ENCODE measurements at places on chromosomes 11 and 22.
A peak's percentile ranks its signal among the peaks of the same experiment; 100 is the strongest.

- no peak for DNase-seq
These were observed 65.1 kb downstream of the ZNRF3 start for GRCh38 chr22:28948424-28948823.

GRCh38 chr22:34645375-34645774 lies 420.6 kb upstream of the ISX start:
- no peak for DNase-seq

DNA sequence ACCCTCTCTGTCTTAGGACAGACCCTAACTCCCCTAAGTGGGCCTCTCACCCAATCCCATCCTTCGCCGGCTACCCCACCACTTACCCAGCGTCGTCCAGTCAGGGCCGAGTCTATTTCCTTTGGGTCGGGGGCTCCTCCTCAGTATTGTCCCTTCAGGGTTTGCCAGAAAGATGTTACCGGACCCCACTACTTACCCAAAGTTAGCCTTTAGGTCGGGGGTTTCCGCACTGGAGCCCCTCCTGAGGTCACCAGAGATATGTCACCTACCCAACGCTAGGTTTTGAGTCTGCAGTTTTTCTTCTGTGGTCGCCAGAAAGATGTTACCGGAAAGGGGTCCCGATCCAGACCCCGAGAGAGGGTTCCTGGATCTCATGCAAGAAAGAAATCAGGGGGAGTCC lies 17.9 kb upstream of the B4GALNT4 start:
- DNase-seq = peak; percentile 57

GRCh38 chr22:21020802-21021429 lies 6.0 kb downstream of the P2RX6 start:
- no peak for DNase-seq

- no peak for DNase-seq
These were observed 56.9 kb downstream of the KREMEN1 start for GRCh38 chr22:29129808-29130140.

DNA sequence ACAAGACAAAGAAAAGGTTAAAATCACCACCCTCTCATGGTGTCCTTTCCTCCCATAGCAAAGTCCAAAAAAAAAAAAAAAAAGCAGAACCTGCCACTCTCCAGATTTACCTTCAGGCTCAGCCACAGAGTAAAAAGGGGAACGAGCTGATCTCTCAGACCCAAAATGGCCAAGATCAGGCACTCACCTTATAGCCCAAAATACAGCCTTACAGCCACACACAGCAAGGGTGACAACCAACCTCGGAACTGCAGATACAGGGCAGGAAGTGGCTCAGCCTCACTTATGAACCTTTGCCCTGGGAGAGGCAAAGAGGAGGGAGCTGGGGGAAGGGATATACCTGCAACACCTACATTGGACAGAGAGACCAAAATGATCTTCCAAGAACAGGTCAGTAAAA lies 4.5 kb downstream of the FHIP1B start:
- no peak for DNase-seq

DNA sequence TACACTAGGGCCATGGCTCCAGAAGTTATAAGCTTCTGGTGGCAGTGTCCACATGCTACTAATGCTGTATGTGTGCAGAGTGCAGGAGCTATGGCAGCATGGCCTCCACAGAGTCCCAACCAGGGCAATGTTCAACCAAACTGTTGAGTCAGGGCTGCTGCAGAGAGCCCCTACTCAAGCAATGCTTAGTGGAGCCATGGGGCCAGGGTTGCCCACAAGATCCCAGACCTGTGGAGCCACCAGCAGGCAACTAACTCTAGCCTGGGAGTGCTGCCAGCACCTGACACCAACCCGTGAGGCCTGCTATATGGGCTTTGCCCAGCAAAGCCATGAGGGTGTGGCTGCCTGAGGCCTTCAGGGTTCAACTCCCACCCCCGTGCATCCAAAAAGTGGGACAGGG lies 655.2 kb downstream of the TBC1D22A start:
- peak; percentile 24 for DNase-seq

- DNase-seq = no peak
These were observed 72.9 kb downstream of the CTTN start for GRCh38 chr11:70471254-70471653.

GRCh38 chr11:15141381-15141780 lies 26.7 kb downstream of the INSC start:
- no peak for DNase-seq

DNA sequence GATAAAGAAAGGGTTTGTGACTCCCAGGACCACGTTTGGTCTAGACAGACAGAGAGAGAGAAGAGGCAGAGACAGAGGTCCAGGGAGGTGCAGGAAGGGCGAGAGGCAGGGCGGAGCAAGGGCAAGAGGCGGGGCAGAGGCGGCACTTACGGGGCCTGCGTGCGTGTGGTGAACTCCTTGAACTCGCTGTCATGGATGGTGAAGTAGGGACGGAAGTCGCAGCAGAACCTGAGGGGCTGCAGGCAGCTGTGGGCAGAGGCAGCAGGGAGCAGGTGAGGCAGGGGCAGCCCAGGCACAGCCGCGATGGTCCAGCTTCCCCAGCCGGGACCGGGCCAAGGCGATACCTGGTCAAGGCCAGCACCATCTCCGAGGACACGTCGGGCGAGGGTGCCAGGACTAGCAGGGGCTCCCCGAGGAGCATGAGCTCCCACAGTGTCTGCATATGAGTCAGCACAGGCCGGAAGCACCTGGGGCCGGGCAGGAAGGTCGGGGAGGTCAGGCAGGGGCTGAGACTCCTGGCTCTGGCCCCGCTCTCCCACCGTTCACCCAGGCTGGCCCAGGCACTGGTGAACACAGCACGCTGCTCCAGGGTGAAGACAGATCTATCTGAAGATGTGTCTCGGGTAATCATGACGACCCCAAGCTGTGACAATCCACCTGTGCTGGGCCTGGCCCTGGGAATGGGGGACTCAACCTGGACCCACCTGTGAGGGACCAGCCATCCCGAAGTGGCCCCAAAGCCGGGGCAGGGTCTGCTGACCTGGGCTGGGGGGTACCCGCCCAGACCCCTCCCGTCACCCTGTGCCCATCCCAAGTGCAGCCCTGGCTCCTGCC lies 7.2 kb upstream of the PLXNB2 start:
- DNase-seq = peak; percentile 88

DNA sequence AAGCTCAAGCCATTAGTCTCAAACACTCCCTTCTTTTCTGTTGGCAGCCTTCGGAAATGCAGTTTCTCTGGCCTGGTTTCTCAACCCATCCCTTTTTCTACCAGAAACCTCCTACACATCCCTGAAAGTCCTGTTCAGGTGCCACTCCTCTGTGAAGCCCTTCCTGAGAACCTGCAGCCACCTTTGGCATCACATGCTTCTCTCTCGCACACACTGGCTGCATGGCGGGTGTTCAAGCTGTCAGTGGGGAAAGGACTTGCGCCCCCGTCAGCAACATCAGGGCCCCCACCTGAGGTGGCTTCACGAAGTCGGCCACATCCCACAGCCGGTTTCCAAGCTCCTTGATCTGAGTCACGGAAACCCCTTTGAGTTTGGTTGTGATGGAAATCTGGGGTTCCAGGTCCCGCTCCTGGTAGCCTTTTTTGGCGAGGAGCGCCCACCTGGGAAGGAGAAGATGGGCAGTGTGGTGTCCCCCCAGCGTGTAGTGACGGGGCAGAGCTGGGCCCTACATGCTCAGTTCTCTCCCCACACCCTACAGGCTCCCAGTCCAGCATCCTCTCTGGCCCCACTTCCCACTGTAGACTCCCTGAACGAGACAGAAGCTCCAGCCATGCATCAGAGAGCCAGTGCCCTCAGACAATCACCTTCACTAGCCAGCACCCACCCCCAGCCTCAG lies 1.7 kb upstream of the LRRC74B start:
- no peak for DNase-seq

DNA sequence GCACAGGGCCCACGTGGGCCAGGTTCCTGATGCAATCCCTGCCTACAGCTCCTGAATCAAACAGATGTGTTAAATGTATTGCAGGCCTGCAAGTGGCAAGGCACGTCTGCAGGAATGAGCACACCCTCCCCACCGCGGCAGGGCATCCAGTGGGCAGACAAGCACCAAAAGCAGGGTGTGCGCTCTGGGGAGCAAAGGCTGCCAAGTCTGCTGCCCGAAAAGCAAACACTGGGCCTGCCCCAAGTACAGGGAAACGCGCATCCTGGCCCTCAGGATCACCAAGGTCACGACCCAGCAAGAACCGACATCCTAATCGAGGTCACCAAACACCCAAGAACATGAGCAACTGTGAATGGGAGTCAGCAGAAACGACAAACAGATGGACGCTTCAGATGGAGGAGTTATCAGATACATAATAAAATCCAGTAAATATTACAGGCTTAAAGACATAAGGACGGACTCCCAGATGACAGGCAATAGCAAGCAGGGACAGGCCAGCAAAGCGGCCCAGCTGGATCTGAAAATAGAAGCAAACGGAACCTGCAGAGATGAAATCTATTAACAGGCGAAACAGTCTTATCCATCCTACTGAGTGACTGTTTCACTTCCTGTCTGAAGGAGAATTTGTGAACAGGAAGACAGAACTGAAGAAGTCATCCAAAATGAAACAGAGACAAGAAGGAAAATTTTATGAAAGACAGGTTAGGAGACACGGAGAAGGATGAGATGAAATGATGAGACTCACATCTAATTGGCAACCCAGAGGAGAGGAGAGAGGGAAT lies 26.7 kb downstream of the CARS1 start:
- no peak for DNase-seq

DNA sequence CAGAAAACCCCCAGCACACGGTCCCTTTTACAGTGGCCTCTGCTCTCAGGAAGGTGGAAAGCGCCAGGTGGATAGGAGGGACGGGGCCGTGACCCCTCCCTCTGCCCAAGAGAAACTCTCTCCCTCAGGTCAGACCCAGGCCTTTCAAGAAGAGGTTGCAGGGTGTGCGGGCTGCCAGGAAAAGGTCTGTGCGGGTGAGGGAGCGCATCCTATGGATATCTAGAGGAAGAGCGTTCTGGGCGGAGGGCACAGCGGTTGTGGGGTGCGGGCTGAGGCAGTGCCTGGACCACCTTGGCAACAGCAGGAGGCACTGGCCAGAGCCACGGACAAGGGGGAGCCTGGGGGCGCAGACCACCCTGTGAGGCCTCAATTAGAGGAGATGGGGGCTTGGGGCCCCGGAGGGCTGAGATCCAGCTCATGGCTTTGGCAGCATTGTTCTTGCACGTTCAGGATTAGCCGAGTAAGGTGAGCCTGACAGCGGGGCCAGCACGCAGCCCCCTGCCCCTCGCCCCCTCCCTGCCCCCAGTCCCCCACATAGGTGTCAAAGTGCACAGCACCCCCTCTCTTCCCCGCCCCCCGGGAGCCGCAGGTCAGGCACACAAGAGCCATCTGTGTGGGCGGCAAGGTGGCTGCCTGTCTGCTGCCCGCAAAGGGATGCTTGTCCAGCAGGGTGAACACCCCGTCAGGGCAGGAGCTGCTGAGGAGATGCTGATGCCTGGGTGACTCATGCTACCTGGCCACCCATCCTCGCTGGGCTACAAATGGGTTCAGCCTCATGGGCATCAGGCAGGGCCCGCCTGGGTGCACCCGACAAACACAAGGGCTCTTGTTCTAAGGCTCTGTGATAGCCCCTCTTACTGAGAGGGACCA lies 92.8 kb upstream of the KCNQ1OT1 start:
- DNase-seq = peak; percentile 59
